ENCODE measurements at places on chromosomes 1 and 21.

DNA sequence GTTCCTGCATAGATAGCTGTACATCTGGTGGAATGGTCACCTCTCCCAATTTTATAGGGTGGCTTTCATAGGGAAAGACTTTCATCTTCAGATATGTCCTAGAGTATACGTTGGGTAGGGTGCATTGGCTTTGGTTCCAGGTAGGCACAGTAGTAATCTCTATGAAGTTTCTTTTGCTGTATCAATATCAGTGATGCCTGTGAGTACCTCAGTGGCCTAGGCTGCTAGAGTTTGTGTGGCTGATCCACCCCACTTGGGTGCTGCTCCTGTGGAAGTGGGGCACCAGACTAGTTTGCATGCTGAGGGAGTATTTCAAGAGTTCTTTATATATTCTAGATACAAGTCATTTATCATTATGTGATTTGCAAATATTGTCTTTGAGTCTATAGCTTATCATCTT lies 370.5 kb upstream of the VAMP3 start:
- no peak for DNase-seq

DNA sequence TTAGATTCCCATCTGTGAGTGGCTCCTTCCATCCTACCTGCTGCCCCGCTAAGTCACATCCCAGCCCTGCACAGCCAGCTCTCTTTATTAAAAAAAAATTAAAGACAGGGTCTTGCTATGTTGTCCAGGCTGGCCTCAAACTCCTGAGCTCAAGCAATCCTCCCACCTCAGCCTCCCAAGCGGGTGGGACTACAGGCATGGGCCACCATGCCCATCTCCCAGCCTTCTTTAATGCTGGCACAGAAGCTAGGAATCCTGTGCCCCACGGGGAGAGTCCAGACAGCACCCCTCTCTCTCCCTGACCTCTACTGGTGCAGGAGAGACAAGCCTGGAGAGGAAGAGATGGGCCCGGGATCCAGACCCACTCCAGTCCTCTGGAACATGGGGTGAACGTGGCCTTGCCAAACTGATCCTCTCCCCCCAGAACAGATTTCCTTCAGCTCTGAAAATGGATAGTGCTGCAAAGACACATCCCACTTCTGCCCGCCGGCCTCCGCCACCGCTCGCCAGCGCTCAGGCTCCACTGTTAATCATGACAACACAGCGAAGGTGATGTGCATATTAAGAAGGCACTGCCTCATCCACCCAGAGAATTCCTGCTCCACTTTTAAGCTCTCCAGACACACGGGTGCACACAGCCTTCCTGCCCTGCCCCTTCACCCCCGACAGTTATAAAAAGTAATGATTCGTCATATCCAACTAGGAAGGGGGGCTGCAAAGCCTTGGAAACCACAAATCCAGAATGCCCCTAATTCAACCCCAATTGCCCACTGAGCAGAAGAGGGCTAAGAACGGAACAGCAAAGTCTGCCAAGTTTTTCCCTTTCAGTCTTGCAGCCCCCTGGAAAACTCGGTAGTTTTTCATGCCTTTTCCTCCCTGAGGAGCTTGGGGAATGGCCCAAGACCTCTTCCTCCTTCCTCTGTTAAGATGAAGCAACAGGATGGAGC lies 68.1 kb downstream of the MRPL37 start:
- no peak for DNase-seq

- no peak for DNase-seq
Measured at GRCh38 chr1:110686188-110686587, 11.4 kb upstream of the KCNA3 start.

GRCh38 chr1:156083800-156084790 lies 1.8 kb upstream of the MEX3A start:
- DNase-seq = no peak

- DNase-seq = no peak
Measured at GRCh38 chr1:154499446-154499845, 2.6 kb upstream of the TDRD10 start.

- DNase-seq = no peak
Measured at GRCh38 chr1:117782056-117782455, 147.4 kb downstream of the GDAP2 start.

GRCh38 chr1:191134796-191135195 lies 657.1 kb upstream of the BRINP3 start:
- DNase-seq = no peak

DNA sequence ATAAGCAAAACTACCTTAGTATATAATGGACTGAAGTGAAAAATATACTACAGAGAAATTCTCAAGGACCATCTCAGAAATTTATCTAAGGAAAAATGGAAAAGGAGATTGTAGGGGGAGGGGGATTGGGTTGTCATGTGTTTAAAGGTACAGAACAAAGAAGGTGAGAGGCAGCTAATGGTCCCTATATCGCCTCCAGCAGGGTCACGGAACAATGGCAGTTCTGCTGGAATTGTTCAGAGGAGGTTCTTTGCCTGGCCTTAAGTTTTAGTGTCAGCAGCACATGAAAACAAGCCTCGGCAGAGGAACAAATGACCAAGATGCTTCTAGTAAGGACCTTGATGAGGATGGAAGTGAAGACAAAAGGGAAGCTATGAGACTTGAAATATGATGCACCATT lies 42.0 kb upstream of the RGS2 start:
- no peak for DNase-seq

DNA sequence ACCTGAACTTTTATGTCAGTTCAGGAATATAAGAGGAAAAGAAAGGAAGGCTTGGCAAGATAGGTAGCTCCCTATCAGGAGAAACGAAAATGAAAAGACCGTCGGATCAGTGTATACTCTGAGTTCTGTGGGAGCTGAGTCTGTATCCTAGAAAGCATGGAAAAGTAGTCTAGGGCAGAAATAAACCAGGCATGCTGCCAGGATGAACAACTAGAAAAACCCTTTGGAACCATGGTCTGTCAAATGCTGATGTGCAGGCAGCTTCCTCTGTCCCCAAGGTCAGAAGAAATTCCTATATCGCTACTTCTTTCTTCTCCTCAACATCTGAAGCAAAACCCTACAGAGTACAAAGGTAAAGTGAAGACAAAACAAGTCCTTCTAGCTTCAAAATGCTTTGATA lies 268.8 kb downstream of the ST6GALNAC3 start:
- no peak for DNase-seq
